ENCODE measurements at places on chromosomes 11 and 22. TPM values are rescaled to one million over a fixed set of nuclear protein-coding genes. Genes with fewer than 3 reads are reported as not detected.

DNA sequence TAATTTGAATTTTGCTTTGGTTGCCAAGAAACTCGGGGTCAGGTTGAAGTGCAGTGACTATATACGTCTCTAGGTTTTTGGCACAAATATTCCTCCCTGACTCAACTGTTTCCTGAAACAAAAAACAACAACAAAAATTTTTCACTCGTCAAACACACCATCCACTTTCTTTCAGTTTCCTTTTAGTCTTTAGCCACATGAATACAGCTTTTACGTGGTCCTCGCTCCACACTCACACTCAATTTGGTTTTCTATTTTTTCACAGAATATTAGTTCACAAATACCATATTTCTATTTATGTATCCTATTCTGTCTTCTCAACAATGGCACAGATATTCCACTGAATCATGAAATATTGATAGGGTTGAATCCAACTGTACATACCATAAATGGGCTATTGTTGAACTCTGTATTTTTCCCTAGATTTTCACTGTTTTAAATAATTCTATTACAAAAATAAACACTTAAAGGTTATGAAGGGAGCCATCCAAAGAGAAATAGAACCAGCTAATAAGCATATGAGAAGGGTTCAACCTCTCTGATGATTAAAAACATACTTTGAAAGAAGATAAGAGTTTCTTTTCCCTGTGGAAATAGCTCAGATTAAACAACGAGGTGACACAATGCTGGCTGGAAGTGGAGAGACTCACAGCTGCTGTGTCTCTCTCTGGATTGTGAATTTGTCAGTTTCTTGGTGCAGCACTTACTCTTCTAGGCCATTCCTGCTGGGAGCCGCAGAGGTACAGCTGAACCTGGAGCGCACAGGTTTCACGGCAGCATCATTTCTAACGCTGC is 5.1 kb upstream of the FBLN1 start:
- peak overlapping the region; percentile 5 for H3K27ac ChIP-seq
- peak; percentile 13 for DNase-seq
- H3K27me3 ChIP-seq = no peaks in the 10 kb centered on the region
- peaks cover 4% of the 10 kb centered on the region for H3K4me1 ChIP-seq

DNA sequence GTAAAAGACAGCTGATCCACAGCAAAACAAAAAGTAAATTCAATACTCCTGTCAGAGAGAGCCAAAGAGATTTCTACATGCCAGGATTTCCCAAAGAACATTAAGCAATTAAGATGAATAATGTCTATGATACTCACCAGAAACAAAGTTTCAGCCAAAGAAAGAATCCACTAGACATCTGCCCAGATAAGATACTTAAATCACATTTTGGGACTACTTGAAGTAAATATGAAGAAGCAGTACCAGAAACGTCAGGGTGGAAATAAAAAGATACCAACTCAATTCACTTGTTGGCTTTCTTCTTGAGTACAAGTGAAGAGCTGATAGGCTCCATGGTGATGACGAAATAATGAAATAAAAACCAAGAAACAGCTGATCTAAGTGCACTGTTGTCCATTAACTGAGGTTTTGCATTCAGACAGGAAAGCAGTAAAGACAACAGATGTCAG is 31.6 kb upstream of the ARHGAP32 start:
- DNase-seq = no peak
- no peak overlapping the region for H3K27ac ChIP-seq
- H3K4me3 ChIP-seq = no peak overlapping the region

DNA sequence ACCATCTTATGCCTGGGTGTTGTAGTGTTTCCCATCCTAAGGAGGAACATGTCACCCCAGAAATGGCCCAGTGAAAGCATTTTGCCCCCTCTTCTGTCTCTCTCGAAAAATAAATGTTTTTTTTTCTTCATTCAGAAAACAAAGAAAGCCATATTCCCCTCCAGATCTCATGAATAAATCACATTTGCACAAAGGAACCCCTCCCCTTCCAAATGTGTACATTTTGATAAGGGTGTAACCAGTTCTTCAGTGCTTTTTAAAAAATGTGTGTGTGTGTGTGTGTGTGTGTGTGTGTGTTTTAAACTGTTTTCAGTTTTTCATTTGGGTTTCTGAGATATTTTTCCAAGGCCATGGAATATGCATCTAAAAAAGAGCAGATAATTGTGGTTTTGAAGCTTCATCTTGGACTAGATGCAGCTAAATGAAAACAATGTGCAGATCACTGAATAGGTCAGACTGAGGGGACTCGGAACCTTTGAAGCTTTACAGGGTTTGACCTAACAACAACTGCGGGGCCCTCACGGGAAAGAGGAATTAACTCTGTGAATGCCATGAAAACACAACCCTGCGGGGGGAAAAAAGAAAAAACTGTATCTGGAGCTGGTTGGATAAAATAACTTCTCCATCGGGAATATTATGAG is 76.4 kb downstream of the YAP1 start:
- H3K27me3 ChIP-seq = no peaks in the 10 kb centered on the region
- peak overlapping the region; percentile 11 for H3K4me3 ChIP-seq
- no peak overlapping the region for H3K27ac ChIP-seq
- DNase-seq = peak; percentile 68
- peaks cover 16% of the 10 kb centered on the region for H3K4me1 ChIP-seq
- H3K36me3 ChIP-seq = no peaks in the 10 kb centered on the region

DNA sequence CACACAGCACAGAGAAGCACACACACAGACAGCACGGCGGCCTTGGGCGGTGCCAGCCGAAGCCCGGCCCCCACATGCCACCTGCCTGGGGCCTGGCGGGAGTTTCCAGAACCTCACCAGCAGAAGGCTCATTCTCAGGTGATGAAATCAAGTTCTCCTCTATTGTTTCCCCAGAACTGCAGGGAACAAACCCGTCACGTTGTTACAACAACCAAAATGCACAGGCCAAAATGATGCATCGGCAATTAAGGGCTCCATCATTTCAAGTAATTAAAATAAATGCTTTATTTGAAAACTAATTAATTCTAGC is 30.8 kb downstream of the GNB1L start:
- no peaks in the 10 kb centered on the region for H3K27me3 ChIP-seq
- H3K36me3 ChIP-seq = no peaks in the 10 kb centered on the region
- H3K4me3 ChIP-seq = no peak overlapping the region
- H3K4me1 ChIP-seq = no peaks in the 10 kb centered on the region

DNA sequence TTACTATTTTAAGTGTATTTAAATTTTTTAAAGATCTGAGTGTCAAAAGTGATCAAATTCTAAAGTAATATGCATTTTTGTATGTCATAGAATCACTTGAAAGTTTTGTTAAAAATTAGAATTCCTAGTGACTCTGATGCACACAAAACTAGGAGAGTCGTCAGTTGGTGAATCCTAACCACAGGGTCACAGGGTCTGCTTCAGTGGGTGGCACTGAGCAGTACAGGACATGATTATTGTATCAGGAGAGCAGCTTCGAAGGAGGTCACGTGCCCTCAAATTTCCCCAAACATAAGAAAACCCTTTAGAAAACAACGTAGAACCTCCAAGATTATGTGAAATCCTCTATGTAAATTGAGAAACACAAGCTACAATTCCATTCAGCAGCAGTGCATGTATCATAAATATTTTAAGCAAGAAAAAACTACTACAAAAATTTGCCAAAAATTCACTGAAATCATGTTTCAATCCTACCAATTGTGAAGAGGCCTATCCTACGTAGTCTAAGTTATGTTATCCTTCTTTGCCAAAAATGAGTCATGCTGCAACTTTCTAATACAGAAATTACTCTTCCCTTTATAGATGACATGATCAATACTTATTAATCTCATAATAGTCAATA is 323.6 kb downstream of the AASDHPPT start:
- H3K27ac ChIP-seq = no peak overlapping the region
- H3K4me3 ChIP-seq = no peak overlapping the region
- H3K36me3 ChIP-seq = no peaks in the 10 kb centered on the region
- no peaks in the 10 kb centered on the region for H3K4me1 ChIP-seq
- H3K27me3 ChIP-seq = no peaks in the 10 kb centered on the region
- no peak for DNase-seq

- H3K4me1 ChIP-seq = peaks cover 49% of the 10 kb centered on the region
- DNase-seq = no peak
- no peaks in the 10 kb centered on the region for H3K27me3 ChIP-seq
- H3K27ac ChIP-seq = peak overlapping the region; percentile 6
- no peaks in the 10 kb centered on the region for H3K36me3 ChIP-seq
Observed at GRCh38 chr22:50301581-50301991, 5.9 kb downstream of the PLXNB2 start.

DNA sequence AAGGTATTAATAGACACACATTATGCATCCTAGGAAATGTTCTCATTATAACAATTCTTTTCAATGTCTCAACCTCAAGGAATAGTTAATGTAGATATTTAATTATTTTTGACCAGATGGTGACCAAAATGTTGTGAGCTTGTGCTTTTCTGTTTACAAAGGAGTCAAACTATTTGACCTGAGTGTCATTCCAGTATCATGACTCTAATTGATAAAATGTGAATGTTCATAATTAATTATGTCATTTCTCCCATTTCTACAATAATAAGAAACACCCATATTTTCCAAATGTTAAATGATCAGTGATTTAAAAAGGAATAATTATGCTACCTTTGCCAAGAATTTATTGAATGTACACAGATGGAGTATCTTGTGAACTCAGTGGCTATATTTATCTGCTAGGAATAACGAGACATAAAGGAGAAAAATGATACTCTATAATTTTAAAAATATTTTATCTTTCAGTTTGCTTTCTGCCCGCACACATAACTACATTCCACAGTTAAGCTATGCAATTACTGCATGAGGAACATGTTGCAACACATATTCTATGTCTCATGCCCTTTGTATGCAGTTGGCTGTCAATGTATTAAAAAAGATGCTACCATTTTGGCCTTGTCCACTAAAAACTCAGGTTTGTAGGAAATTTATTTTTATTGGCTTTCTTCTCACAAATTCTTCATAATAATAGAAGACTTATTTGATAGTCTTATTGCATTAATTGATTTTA is 376.7 kb upstream of the CCDC179 start:
- no peaks in the 10 kb centered on the region for H3K36me3 ChIP-seq
- H3K4me1 ChIP-seq = no peaks in the 10 kb centered on the region
- H3K27me3 ChIP-seq = no peaks in the 10 kb centered on the region
- no peak overlapping the region for H3K27ac ChIP-seq
- no peak for DNase-seq
- H3K4me3 ChIP-seq = no peak overlapping the region

DNA sequence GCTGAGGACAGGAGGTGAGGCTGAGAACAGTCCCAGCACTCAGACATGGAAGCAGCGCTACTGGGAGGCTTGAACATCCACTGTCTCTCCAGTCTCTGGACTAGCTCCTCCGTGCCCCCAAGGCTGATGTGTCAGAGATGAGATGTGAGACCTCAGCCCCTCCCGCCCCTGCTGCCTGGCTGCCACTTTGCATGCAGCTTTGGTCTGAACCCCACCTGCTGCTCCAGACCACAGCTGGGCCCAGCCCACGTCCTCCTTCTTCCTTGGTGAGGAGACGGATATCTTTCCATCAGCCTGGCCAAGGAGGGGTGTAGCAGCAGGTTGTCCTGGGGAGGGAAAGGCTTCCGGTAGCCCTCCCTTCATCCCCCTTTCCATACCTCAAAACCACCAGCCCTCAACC is 148.0 kb upstream of the B3GAT1 start:
- no peaks in the 10 kb centered on the region for H3K4me1 ChIP-seq
- no peak for DNase-seq
- no peaks in the 10 kb centered on the region for H3K36me3 ChIP-seq
- H3K27ac ChIP-seq = no peak overlapping the region

DNA sequence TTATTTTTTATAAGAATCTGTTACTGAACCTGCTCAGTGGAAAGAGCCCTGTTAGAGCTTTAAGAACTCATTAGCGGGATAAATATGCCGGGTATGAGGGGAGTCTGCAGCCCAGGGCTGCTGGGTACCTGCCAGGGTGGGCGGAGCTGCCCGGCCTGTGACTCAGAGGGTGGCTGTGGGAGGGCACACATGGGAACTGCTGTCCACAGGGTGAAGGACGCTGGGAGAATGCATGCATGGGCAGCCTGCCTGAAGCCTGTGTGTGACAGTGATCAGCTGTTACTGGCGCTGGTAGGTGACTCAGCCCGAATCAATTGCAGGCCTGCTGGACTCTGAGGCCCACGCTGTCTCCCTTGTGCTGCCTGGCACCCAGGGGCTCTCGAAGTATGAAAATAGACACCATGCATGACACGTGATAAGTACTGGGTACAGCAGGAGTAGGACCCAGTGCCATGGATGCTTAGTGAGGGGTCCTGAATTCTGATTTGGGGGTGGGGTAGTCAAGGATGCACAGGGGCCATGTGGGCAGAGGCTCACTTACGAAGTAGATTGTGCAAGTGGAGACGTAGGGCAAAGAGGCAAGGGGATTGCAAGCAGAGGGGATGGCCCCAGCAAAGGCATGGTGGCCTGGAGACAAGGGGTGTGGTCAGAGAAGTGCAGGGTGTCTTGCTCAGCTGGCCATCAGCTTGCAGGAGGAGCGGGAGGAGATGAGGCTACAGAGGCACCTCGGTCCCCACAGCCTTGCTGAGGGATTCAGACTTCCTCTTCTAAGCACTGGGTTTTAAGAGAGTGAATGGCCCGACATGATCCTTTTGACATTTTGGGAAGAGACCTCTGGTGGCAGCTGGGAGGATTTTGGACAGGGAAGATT is 36.5 kb downstream of the GRIK4 start:
- DNase-seq = peak; percentile 94
- H3K27me3 ChIP-seq = no peaks in the 10 kb centered on the region
- H3K4me1 ChIP-seq = peaks cover 11% of the 10 kb centered on the region
- H3K27ac ChIP-seq = no peak overlapping the region
- H3K4me3 ChIP-seq = no peak overlapping the region
- H3K36me3 ChIP-seq = no peaks in the 10 kb centered on the region

DNA sequence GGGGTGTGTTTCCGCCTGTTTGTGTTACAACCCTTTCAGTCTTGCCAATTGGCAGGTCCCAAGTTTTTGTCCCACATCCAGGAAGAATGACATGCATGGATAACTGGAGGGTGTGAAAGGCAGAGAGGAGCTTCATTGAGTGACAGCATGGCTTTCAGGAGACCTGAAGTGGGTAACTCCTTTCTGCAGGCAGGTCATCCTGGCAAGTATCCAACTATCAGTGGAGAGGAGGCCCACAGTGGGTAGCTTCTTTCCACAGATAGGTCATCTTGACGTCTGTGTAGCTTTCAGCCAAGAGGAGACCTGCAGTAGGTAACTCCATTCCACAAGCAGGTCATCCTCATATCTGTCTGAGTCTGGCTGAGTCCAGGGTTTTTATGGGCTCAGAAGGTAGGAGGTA is 1268.8 kb upstream of the CNTN5 start:
- H3K36me3 ChIP-seq = no peaks in the 10 kb centered on the region
- H3K27ac ChIP-seq = no peak overlapping the region
- no peaks in the 10 kb centered on the region for H3K27me3 ChIP-seq
- no peaks in the 10 kb centered on the region for H3K4me1 ChIP-seq

GRCh38 chr11:57182896-57183295 is 1.1 kb downstream of the LRRC55 start:
- no peaks in the 10 kb centered on the region for H3K4me1 ChIP-seq
- H3K4me3 ChIP-seq = no peak overlapping the region
- no peaks in the 10 kb centered on the region for H3K36me3 ChIP-seq
- DNase-seq = no peak

- H3K27ac ChIP-seq = no peak overlapping the region
- no peak overlapping the region for H3K4me3 ChIP-seq
- H3K27me3 ChIP-seq = no peaks in the 10 kb centered on the region
- H3K4me1 ChIP-seq = no peaks in the 10 kb centered on the region
Observed at GRCh38 chr11:68756171-68756766, 4.9 kb upstream of the TESMIN start.

GRCh38 chr22:40525250-40525884 is 111.2 kb downstream of the MRTFA start:
- H3K27ac ChIP-seq = no peak overlapping the region
- no peaks in the 10 kb centered on the region for H3K4me1 ChIP-seq
- no peaks in the 10 kb centered on the region for H3K27me3 ChIP-seq
- no peak overlapping the region for H3K4me3 ChIP-seq

Gene CCDC89
- total RNA-seq = 3.7 TPM

Gene OR6T1
- total RNA-seq = not detected

Gene NXPE1
- 0.25 TPM for total RNA-seq

Gene PICALM
- total RNA-seq = 244 TPM

Gene CTTN
- 316 TPM for total RNA-seq

Gene ARHGAP20
- 1.4 TPM for total RNA-seq

Data from kidney (tissue), 22 donors.